ENCODE measurements at places on chromosomes 6 and 20.

DNA sequence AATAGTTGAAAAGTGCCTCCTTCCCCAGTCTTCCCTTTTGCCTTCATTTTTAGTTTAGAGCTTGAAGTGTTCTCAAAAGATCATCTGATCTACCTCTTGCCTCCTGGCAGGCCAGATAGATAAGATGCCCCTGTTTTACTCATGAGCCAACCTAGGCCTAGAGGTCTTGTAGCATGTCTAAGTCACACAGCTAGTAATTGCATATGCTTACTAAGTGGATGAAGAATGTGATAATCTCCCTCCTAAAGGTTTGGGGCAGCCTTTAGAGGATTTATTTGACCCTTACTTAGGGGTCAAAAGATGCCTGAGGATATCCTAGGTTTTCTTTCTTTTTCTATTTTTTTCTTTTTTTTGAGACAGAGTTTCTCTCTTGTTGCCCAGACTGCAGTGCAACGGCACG lies 2.1 kb downstream of the C6orf141 start:
- no peak for DNase-seq

GRCh38 chr6:132130626-132131298 lies 179.6 kb upstream of the CCN2 start:
- DNase-seq = no peak

GRCh38 chr20:22490287-22491193 lies 93.8 kb downstream of the FOXA2 start:
- no peak for DNase-seq

- peak; percentile 54 for DNase-seq
Measured at GRCh38 chr6:170184316-170184715, 106.6 kb downstream of the DLL1 start.

- DNase-seq = no peak
Measured at GRCh38 chr6:158816803-158817727, 2.1 kb downstream of the EZR start.

DNA sequence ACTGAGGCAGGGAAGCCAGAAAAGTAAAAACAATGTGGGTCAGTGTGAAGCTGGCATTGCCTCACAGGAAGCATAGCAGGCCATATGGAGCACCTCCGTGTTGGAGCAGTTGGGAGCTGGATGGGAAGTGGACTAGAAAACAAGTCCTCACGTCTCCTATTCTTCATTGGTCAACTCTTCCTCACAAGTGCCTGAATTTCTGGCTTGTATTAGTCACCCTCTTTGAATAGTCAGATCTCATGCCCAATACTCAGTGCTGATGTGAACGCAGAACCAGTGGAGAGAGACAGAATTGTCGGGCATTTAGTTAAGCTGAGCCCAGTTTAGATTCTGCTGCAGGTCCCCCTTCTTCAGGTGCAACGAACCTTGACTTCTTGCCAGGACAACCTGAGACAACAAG lies 22.3 kb upstream of the RSPO3 start:
- no peak for DNase-seq

DNA sequence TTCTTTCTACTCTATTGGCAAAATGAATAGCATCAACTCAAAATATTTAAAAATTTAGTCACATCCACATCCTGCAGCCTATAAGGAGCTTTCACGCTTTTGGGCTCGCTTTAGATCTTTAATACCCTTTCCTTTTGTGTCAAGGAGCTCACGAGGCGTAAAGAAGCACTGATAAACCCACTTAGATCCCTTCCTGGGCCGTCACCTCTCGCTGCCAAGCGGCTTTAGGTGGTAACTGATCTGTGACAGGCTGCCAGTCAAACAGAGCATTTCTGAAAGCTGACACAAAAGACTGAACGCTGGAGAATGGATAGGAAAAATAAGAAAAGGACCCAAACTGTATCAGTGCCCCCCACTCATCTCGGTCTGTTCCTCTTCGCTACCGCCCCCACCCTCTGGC lies 385.7 kb upstream of the MMS22L start:
- no peak for DNase-seq

GRCh38 chr6:105835373-105835772 lies 250.8 kb upstream of the PRDM1 start:
- DNase-seq = no peak

- no peak for DNase-seq
Measured at GRCh38 chr6:114216789-114217467, 125.9 kb downstream of the HS3ST5 start.

DNA sequence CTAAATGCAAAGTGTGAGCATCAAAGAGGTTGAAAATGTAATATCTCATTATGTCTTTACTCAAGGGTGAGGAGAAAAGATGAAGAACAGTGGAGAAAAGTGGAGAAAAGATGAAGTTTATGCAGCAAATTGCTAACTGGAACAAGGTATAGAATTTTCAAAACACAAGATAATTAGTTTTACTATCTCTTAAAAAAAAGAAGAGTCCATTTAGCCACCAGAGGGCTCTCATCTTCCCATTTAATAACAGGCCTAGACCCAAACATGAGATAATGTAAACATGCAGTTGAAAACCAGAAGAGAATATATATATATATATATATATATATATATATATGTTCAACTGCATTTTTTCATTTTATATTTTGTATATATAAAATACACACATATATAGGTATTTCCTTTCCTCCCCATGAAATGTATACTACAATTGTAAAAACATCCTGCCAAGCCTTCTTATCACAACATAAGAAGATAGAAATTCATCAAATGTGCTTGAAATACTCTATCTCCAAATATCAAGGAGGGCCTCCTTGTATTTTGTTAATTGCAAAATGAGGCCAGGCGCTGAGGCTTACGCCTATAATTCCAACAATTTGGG lies 78.4 kb downstream of the ADTRP start:
- DNase-seq = peak; percentile 21

DNA sequence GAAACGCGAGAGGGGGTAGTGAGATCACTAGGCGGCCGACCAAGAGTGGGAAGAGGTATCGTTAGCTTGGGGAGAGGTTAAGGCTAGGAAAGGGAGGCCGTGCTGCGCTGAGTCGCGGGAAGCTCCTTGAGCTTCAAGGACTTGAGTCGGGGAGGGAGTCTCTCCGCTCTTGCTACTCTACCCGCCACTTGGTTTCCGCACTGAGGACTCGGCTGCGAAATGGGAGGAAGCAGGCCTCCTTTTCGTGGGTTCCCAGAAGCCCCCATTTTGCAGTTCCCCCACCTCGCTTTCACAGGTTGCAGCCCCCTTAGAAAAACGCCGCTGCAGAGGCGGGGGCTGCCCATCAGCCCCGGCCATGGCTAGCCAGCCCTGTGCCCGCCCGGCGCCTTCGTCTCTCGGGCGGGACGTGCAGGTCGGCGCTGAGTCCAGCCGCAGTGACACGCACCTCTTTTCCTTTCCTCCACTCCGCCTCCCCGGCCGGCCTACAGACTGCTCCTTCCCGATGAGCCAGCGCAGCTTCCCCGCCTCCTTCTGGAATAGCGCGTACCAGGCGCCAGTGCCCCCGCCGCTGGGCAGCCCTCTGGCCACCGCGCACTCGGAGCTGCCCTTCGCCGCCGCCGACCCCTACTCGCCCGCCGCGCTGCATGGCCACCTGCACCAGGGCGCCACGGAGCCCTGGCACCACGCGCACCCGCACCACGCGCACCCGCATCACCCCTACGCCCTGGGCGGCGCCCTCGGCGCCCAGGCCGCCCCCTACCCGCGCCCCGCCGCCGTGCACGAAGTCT lies 4.9 kb downstream of the VGLL2 start:
- DNase-seq = no peak

DNA sequence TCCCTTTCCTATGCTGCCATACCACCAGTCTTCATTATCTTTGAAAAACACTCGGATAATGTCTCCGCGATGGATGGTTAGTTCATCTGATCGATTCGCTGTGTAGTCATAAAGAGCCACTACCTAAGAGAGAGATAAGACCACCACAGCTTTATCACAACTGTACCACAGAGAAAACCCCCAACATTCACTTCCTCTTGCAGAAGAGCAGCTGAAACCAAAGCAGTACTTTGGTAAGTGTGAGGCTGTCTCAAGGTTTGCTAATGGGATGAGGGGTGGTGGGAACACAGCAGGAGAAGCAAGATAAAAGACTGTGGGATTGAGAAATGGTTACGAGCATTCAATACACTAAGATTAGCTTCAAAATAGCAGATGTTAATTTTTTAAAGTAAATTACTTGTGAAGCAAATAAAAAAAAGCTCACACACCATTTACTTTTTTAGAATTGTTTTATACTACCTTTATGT lies 142.1 kb downstream of the MYB start:
- no peak for DNase-seq

- DNase-seq = no peak
Measured at GRCh38 chr20:42775037-42775436, 414.7 kb downstream of the PTPRT start.

- no peak for DNase-seq
Measured at GRCh38 chr6:165557674-165558073, 105.4 kb downstream of the PDE10A start.

GRCh38 chr6:12923644-12924235 lies 207.2 kb downstream of the PHACTR1 start:
- no peak for DNase-seq

DNA sequence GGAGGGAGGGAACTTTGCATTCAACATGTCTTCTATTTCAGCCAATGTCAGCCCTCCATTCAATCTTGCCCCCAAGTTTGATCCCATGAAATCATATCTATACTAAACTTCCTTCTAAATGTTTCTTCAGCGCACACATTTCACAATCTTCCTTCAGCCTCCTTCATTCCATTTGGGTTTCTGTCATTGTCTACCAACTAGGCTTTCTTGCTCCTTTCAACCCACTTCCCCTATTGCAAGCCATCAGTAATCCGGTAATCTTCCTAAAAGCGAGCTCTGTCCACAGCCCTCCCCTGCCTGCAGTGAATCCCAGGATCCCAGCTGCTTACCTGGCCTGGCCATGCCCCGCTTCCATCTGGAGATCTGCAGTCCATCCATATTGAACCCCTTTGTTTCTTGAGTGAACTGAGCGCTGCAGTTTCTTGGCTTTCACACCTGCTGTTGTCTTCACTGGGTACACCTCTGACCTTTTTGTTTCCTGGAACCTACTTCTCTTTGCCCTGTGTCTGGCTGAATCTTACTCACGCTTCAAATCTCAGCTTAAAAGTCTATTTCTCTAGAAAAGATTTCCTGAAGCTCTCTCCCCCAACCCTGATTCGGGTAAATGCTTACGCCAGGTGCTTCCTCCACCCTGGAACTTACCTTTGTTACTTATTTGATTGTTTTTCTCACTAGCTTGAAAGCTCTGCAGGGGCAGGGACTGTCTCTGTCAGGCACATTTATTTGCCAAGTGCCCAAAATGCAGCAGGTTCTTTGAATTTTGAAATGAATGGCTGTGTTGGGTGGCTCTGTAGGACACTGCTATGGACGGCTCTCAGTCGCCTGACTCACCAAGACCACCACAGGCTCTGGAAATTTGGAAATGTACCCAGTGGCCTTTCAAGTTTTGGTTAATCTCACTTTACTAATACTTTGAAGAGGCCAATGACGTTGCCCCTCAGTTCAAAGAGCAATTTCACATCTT lies 50.3 kb downstream of the ADTRP start:
- no peak for DNase-seq

DNA sequence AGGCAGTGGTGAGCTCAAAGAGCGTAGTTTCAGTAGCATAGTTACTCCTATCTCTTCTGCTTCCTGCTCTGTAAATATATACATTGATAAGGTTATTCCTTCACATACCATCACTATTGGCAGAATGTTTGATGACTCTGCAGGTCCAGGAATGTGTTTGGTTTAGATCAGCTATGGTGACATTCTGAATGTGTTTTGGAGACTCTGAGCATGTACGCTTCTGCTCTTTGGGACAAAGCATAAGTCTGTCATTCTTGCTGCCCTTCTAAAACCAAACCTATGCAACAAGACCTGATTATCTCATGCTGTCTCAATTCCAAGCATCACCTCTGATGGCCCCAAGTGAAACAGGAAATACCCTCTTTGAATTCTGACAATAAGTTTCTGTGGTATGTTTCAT lies 1074.3 kb downstream of the KIF16B start:
- no peak for DNase-seq

DNA sequence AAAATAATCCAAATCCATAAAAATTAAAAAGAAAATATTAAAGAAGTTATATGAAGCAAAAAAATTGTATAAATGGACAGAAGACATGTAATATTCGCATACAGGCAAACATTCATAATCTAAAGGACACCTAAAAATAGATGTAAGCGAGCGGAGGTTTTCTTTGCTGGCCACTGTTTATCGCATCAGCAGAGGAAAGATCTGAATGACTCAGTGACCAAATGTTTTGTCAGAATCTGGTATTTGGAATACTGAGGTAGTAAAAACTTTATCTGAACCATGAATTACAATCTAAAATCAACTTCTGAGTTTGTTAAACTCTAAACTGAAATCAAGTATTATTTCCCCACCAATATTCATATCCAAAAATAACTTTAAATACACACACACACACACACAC lies 7.8 kb downstream of the TSPYL4 start:
- DNase-seq = no peak

DNA sequence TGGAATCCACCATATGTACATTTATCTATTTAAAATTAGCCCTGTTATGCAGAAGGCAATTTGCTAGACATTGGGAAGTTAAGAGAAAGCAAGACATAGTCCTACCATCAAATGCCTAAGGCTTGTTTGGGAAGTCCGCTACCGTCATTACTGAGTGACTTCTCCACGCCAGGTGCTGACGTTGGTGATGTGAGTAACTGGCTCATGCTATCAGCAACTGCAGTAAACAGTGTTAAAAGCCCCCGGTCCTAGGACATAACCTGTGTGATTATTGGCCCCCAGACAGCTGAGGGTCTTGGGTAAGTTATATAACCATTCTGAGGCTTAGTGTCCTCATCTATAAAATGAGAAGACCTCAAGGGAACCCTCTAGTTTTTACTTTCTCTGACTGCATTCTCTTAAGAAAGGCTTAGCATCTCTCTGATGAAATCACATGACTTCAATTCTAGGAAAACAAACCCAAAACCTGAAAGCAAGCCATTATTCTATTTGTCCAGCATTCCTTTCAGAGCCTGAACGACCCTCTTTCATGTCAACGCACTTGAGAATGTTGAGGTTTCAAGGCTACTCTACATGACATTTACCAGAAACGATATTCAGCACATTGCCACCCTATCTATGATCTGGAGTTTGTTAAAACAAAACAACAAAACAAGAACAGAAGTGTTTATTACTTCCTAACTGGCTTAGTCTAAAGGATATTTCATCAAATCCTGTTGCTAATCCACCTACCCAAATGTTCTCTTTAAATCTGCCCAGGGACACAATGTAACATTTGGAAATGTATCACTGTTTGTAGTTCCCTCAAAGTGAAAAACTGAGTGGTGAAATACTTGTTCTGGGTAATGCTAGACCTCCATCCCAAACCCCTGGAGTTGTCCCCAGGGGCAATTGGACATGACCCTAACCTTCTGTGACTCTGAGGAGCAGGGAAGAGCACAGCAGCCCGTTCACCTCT lies 133.8 kb downstream of the BTBD3 start:
- DNase-seq = no peak

DNA sequence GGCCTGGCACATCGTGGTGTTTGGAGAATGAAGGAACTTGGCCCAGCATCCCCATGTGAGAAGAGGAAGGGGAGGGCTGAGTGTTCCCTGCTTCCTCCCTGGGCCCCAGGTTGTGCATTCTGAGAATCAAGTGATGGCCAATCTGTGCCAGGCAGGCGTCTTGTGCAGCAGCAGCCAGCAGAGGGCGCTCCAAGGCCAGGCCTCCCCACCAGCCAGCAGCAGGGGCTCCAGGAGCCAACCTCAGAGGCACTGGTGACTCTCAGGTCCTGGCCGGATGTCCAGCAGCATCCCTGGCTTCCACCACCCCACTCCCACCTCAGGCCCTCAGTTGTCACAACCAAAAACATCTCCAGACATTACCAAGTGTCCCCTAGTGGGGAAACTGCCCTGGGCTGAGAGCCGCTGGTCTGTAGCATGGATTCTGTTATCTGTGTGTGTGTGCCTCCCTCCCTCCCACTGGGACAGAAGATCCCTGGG lies 192.0 kb downstream of the PREX1 start:
- DNase-seq = peak; percentile 66

GRCh38 chr20:56885521-56885920 lies 256.4 kb downstream of the TFAP2C start:
- DNase-seq = no peak
